Activated CD8-positive, alpha-beta memory T cell treated with anti-CD3 and anti-CD28 coated beads for 1 hour (primary cell): ENCODE measurements at places on chromosomes 1 and 21.

GRCh38 chr1:5410652-5411051 is 581.6 kb downstream of the NPHP4 start:
- DNase-seq: no peak

DNA sequence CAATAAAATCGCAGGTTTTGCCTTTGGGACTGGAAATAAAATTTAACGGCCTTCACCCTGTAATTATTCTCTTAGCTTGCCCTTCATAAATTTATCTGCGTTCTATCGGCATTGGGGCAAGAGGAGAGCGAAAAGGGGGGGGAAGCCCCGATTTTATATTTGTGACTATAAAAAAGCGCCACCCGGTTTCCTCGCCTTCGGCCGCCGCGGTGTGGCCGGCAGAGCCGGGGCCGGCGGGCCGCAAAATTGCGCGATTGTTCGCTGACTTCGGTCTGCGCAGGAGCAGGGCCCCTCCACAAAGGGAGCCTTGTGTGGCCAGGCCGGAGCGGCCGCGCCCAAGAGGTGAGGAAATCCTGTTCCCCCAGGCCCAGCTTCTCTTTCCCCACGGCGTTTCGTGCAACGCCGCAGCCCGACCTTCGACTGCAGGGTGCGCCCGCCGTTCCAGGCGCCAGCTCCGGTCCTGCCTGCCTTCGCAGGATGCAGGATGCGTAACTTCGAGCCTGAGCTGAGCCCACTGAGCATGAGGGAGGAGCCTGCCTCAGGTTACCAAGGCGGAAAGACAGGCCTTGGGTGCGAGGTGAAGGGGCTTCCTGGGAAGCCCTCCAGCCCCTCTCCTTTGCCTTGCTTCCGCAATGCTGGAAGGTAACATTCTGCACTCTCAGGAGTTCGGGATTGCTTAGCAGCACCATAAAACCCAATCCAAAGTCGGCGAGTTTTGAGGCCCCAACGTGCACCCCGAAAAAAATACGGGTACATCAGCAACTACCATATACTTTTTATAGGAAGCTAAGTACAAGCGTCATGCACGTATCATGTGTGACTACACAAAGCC is 4.9 kb upstream of the TBX15 start:
- DNase-seq: no peak

DNA sequence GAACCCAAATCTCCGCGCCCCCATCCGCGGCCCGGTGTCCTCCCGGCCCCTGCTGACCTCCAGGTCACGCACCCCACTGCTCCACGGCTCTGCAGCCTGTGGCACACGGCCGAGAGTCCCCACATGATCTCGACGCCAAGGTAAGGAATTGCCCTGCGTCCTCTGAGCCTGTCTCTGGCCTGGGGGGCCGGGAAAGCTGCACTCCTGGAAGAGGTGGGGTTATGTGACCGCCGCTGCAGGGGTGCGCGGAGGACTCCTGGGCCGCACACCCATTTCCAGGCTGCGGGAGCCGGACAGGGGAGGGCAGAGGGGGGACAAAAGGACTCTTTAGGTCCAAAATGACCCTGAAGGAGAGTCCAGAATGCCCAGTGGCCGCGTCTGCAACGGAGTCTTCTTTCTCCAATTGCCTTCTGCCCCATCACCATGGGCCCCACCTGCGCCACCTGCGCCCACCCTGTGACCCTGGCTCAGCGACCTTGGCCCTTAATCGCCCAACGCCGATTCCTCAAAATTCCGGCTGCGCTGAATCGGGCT is 997 bp upstream of the SIM2 start:
- DNase-seq: no peak

DNA sequence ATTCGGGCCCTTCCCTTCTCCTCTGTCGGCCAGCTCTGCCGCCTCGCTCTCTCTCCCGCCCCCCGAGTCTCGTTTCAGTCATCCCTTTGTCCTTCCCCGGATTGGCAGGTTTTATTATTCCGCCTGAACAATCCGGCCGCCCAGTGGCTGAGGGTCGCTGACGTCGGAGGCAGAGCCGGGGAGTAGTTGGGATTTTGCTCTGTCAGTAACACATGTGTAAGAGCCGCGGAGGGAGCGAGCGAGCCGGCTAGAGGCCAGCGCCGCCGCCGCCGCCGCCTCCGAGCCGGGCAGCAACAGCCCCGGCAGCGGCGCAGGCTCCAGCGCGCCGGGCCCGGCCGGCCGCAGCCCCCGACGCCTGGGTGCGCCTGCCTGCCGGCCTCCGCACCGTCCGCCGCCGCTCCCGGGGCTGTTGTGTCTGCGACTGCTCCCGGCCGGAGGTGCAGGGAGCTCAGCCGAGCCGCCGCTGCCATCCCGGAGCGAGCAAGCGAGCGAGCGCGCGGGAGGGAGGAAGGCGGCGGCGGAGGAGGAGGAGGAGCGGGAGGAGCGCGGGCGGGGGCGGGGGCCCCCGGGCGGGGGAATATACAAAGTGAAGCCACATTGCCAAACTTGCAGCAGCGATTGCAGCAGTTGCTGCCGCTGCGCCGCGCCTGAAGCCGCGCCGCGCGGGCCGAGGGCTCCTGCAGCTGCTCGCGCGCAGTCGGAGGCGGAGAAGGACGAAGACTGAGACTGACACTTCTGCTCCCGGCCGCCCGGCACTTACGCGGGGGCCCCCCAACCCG is at the start of gene LMO4:
LMO4 (plus strand) TSS at position 609 of the 779 bp plus-strand sequence. CDS start 3,136 bp downstream, outside the sequence.
- peak; percentile 78 for DNase-seq

DNA sequence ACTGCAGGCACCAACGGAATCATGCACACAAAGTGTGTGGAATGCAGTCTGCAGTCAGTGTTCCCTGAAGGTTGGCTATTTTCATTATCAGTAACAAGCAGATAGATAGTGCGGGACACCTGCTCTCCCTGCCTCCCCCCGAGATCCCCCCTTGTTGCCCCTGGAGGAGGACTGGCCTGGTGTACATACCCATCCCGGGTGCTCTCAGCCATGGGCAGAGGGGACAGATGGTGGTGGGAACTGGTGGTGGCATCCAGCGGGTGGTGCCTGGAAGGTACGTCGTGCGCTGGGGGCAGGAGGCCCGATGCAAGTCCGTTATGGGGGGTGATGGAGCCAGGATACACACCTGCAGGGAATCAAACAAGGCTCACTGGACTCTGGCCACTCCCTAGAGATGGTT is 55.2 kb downstream of the DMRTB1 start:
- DNase-seq: no peak

GRCh38 chr1:36284517-36284916 is 21.7 kb upstream of the SH3D21 start:
- DNase-seq: no peak

DNA sequence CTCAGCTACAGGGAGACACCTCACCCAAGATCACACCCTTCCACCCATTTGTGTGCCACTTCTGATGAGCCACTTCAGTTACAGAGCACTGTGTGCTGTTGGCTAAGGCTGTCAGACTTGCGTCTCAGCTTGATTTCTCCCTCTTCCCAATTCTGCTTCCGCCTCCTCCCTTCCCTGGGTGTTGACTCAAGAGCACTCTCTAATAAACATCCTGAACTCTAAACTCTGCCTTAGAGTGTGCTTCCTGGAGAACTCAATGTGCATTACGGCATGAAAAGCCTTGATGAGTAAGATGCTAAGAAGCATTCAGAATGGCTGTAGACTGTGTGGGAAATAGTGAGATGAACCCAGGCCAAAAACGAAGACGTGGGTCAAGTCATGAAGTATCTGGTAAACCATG is 54.9 kb upstream of the S1PR1 start:
- DNase-seq: no peak

DNA sequence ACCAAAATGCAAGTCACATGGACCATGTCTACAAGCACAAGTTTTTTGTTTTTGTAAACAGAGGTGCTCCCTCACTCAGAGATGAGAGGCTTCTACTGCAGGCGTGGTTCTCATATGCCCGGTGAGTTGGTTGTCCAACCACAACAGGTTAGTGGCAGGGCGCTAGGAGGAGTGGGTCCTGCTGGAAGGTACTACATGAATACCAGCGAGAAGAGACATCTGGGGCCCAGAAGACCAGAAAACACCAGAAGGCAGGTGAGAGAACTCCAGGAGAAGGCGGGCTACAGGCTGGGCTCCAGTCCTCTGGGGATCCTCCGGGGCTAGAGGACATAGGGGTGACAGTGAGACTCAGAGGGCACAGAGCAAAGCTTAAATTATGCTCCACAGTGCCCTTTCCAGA is 366.5 kb downstream of the MATN1 start:
- no peak for DNase-seq
